ENCODE measurements at places on chromosomes 11 and 22.

GRCh38 chr22:35407362-35407761 lies 7.4 kb downstream of the MCM5 start:
- DNase-seq = no peak

GRCh38 chr22:41491374-41492100 lies 22.6 kb downstream of the ACO2 start:
- no peak for DNase-seq

GRCh38 chr11:125157953-125158680 lies 6.4 kb upstream of the PKNOX2 start:
- DNase-seq = no peak

DNA sequence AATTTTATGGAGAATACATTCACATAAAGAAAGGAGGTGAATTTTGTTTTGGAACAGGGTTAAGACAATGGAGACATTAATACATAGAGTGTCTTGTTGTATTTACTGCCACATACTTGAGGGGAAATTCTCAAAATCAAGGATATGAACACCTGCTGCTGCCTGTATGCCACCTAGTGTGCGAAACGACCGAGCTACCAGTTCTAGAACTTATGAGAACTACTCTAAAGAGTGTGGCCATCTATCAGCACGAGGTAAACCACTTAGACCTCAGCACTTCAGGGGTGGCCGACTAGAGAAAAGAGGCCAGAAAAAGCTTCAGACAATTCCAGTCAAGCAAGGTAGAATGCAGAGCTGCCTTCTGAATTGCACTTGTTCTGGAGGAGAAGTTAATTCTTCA lies 1.5 kb upstream of the AGBL2 start:
- DNase-seq = no peak

DNA sequence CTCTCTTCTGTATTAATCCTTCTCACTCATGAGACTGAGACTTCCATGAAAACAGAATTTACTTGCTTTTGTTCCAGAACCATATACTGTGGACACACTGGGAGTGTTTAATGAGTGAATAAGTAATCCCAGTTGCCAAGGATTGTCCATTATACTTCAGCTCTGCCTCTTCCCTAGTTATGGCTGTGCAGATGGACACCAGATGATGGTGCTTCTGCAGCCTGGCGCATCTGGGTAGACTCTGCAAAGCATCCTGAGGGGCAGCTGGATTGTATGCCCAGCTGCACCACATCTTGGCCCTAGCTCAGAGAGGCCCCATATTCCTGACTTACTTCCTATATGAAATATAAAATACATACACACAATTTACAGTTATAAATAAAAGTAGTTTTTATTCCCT lies 43.5 kb downstream of the DBX1 start:
- DNase-seq = no peak

DNA sequence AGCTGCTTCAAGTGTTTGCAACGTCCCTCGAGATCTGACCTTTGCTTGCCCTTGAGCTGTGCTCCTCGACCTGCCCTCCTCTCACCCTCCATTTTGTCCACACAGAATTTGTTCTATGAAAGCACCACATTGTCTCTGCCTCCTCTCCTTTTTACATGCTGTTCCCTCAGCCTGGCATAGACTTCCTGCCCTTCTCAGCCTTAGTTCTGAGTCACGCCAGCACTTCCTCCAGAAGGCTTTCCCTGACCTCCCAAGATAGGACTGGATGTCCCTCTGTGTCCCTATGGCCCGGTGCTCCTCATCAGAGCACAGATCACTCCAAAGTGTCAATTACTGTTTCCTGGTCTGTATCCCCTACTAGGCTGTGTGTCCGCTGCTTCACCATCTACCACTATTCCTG lies 16.2 kb downstream of the JHY start:
- no peak for DNase-seq

GRCh38 chr22:38205261-38206128 lies 3.7 kb downstream of the MAFF start:
- DNase-seq = no peak

- no peak for DNase-seq
Measured at GRCh38 chr22:33919391-33920196, 682 bp downstream of the LARGE1 start.

GRCh38 chr11:61368646-61369045 lies 6.5 kb downstream of the TMEM138 start:
- no peak for DNase-seq

- DNase-seq = peak; percentile 59
Measured at GRCh38 chr11:123454060-123454651, 24.1 kb downstream of the GRAMD1B start.

DNA sequence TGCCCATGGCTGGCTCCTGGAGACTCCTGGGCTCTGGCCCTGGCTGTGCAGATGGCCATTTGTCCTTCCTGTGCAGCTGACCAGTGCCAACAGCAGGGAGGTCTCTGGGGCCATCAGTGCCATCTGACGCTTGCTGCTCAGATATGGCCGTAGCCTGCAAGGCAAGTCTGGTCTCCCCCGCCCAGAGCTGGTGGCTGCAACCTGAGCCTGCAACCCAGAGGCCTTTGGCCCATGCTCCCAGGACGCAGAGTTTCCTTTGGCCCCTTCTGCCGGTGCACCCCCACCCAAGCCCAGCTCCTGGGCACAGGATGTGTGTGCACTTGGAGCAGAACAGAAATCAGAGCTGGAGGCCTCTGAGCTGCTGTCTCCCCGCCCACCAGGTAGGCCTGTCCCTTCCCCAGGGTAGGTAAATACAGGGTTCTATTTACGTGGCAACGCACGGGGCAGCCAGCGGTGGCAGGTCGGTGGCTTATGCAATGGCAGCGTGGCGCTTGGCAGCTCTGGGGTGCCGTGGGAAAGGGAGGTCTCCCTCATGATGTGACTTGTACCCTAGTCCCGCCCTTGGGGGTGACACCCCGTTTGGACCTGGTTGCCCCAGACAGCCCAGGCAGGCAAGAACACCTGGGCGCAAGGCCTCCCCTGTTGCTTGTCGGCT lies 21.0 kb upstream of the MYEOV start:
- DNase-seq = no peak

GRCh38 chr11:116119158-116119557 lies 614.9 kb upstream of the CADM1 start:
- DNase-seq = no peak

DNA sequence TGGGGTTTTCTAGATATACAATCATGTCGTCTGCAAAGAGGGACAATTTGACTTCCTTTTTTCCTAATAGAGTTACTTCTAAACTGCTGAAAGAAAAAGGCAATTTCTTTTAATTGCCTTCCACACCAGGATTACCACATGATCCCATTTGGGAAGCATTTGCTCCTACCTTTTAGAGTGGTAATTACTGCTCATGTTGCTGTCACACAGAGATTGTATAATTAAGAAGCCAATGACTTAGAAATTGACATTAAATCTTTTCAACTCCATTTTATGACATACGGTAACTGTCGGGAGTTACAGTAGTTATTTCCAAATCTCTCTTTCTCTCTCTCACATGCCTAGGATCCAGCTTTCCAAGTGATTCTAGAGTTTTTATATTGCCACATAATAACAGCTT lies 17.8 kb upstream of the RAG2 start:
- no peak for DNase-seq

GRCh38 chr22:29150701-29151100 lies 55.0 kb upstream of the EMID1 start:
- no peak for DNase-seq

GRCh38 chr22:25167834-25168601 lies 31.6 kb upstream of the CRYBB3 start:
- no peak for DNase-seq

GRCh38 chr11:32671051-32671450 lies 87.4 kb downstream of the EIF3M start:
- DNase-seq = no peak

- no peak for DNase-seq
Measured at GRCh38 chr11:109306322-109306721, 115.7 kb upstream of the C11orf87 start.

GRCh38 chr22:24106385-24107381 lies 74.6 kb upstream of the SUSD2 start:
- DNase-seq = no peak

DNA sequence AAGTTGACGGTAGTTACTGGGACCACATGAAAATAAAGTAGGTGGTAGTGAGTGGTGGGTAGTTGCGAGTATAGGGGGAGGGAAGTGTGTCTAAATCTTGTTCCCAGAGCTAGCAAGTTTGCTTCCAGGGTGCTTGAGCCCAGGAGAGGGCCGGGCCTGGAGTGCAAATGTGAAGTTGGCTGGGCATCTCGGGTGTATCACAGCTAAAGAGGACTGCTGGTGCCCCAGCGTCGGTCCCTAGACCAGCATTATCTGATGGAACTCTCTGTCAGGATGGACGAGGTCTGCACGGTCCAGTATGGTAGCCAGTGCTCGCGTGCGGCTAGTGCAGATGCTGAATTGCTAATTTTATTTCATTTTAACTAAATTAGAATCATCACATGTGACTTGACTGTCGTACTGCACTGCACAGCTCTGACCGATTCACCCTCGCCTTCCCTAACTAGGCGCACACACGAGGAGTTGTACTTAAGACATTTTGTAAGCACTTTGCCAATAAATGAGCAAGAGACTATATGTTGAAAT lies 75.4 kb downstream of the ARHGAP8 start:
- DNase-seq = no peak

DNA sequence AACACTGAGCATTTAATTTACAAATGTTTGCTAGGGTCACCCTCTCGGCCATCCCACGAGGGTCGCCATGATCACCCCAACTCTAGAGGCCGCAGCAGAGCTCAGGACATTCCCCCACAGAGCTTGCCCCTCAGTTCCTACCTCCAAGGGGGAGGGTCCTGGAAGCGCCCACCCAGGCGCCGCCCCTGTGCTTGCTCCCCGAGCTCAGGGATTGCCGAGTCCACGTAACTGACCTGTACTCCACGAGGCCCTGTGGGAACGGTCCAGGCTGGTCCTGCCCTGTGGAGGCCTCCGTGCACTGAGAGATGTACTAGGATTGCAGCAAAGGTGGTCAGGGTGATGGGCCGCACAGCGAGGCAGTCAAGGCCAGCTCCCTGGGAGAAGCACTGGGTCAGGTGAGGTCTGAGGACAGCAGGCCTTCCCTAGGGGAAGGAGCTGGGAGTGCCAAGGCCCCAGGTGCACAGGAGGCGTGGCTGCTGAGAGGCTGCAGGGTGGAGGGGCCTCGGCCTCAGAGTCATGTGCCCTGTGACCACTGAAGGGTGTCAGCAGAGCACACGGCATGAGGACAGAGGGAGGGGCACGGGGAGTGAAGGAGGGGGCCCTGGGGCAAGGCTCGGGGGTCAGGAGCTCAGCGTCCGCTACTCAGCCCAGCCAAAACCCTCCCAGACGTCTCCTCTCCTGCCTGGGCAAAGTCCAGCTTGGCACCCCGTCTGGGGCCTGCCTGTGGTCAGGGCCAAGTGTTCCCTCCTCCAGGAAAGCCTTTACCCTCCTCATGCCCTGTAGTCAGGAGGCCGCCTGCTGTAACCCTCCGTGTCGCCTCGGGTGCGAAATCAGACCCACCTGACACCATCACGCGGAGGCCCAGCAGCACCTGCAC lies 2.4 kb upstream of the MIOX start:
- no peak for DNase-seq

DNA sequence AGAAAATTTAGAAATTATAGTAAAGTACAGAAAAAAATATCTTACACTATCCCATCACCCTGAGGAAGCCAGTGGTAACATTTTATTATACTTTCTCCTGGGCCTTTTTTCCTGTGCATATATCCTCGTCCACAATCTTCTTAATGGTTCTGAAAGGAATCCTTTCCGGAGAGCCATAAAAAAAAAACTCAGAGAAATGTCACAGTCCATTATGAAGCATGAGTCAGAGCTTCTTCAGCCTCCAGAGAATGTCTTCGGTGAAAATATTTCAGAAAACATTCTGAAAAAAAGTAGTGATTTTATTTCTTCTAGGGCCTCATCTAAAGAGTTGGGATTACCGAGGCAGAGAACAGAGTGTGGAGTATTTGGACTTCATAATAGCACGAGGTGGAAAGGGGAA lies 163.4 kb downstream of the INSC start:
- no peak for DNase-seq

DNA sequence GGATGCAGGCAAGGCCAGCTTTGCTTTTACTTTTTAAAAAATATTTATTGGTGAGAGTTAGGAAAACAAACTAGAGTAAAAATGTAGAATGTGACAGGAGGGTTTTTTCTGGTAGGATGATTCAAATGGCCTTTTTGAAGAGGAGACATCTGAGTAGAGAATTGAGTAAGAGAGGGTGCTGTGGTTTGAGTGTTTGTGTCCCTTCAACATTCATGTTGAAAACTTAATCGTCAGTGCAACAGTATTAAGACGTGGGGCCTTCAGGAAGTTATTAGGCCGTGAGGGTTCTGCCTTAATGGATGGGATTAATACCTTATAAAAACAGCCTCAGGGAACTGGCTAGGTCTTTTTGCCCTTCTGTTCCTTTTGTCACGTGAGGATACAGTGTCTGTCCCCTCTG lies 288.8 kb upstream of the C11orf87 start:
- no peak for DNase-seq

DNA sequence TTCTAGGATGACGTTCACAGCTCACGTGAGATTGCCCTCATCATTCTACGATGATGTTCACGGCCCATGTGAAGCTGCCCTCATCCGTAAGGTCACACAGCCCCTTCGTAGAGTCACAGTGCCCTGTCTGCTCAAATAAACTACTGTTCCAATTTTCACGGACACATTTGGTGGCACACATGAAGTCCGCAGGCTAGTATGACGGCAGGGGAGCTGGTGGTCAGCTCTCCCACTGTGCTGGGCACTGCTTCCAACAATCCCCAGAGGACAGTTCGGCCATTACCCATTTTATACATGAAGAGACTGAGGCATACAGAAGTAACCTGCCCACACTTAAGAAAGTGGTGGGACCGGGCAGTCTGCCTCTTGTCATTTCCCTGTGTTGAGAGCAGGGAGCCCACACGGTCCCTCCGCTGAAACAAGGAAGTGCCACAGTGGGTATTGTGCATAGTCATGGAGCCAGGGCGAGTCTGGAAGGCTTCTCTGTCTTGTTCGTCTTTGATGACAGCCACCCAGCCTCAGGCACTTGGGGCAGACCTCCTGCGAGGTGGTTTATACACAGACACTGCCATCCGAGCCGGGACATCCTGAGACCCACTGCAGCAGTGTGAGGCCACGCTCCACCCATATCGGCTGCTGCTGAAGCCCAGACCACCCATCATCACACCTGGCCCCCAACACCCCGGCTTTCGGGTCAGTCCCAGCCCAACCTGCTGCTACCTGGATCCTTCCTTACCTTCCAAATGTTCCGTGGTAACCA lies 114.3 kb downstream of the PHF21B start:
- no peak for DNase-seq

GRCh38 chr11:6391537-6392134 lies 1.4 kb downstream of the SMPD1 start:
- no peak for DNase-seq

- no peak for DNase-seq
Measured at GRCh38 chr11:93571612-93572011, 28.4 kb upstream of the SMCO4 start.

DNA sequence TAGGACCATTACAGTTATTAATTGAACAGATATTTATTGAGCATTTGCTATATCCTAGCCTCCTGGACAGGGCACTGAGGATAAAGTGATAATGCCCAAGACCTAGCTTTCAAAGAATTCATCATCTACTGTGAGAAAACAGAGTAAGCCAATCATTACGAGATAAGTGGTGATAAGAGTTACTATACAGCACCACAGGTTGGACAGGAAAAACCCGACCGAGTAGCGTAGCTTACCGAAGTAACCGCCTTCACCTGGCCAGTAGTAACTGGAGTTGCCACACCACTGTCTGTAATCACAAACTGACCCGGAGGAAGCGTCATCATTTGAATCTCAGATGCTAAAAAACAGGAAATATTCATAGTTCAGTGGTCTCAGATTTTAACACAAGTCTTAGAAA lies 10.0 kb upstream of the NFRKB start:
- DNase-seq = no peak

- DNase-seq = no peak
Measured at GRCh38 chr11:101129203-101129943, at the start of gene PGR. Gene PGR (minus strand): TSS chr11:101129813. CDS start chr11:101129070, 743 bp downstream.

GRCh38 chr11:118877487-118878162 lies 6.1 kb upstream of the CXCR5 start:
- no peak for DNase-seq

All from stimulated activated CD4-positive, alpha-beta T cell treated with anti-CD3 and anti-CD28 coated beads, TNF-alpha, amount 100 ng/mL, for 48 hours (primary cell).